ENCODE measurements at places on chromosomes 12 and 14. TPM values are rescaled to one million over a fixed set of nuclear protein-coding genes. Genes with fewer than 3 reads are reported as not detected.

FBXO33 gene
- total RNA-seq: 18.3 TPM

ADAM20 gene
- 0.43 TPM for total RNA-seq

TAMALIN gene
- total RNA-seq: not detected

IRAK4 gene
- 13.0 TPM for total RNA-seq

GRIP1 gene
- 5.5 TPM for total RNA-seq

PCED1B gene
- total RNA-seq: 0.48 TPM

WNT5B gene
- 0.43 TPM for total RNA-seq

NKX2-1 gene
- total RNA-seq: 0.48 TPM

Data from tracheal epithelial cell (primary cell).